ENCODE measurements at places on chromosomes 2 and 18. TPM values are rescaled to one million over a fixed set of nuclear protein-coding genes. Genes with fewer than 3 reads are reported as not detected.
A peak's percentile ranks its signal among the peaks of the same experiment; 100 is the strongest.

GRCh38 chr2:227411320-227411989 lies 23.7 kb upstream of the SCYGR1 start:
- no peak overlapping the region for H3K27ac ChIP-seq
- H3K36me3 ChIP-seq = no peaks in the 10 kb centered on the region
- H3K27me3 ChIP-seq = no peaks in the 10 kb centered on the region
- DNase-seq = no peak

- peaks cover 71% of the 10 kb centered on the region for H3K4me1 ChIP-seq
- no peaks in the 10 kb centered on the region for H3K27me3 ChIP-seq
- H3K36me3 ChIP-seq = no peaks in the 10 kb centered on the region
- peak overlapping the region; percentile 81 for H3K27ac ChIP-seq
- peak overlapping the region; percentile 47 for H3K4me3 ChIP-seq
- DNase-seq = no peak
Measured at GRCh38 chr18:55403421-55403949, 184.5 kb downstream of the TCF4 start.

GRCh38 chr2:200650195-200650594 lies 64.4 kb downstream of the AOX1 start:
- no peaks in the 10 kb centered on the region for H3K27me3 ChIP-seq
- no peak for DNase-seq
- H3K27ac ChIP-seq = no peak overlapping the region
- H3K36me3 ChIP-seq = no peaks in the 10 kb centered on the region
- no peak overlapping the region for H3K4me3 ChIP-seq

DNA sequence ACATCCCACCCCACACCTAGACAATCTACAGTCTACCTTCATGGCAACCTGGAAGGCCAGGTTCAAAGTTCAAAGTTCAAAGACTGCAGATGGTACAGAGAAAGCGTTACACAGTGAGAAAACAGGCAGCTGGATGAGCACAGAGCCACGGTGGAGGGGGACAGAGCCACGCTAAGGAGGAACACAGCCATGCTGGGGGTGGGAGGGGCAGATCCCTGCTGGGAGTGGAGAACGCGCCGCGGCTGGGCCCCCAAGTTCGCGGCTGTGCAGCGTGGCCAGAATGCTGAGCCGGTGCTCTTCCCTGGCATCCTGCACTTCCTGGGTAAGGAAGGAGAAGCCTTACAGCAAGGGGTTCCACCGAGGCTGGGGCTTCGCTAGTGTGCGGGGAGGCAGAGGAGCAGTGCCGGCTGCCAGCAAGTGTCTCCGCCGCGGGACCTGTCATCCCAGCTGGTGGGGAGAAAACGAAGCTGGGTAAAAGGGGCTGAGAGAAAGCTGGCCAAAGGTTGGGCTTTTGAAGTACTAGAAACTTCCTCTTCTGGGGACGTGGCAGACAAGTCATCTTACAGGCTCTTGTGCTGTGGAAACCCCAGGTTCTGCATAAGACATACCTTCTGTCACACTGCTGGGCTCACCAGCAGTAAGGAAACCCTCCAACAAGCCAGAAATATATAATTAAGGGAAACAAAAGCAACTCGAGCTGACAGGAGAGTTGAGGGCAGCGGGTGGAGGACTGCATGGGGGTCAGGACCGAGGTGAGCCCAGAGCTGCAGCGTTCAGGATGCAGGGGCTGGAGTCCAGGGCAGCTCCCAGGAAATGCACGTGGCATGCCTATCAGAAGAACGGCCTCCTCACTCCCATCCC lies 115.5 kb downstream of the HDAC4 start:
- H3K4me3 ChIP-seq = no peak overlapping the region
- H3K36me3 ChIP-seq = no peaks in the 10 kb centered on the region
- peak overlapping the region; percentile 21 for H3K27ac ChIP-seq
- no peak for DNase-seq
- peaks cover 22% of the 10 kb centered on the region for H3K4me1 ChIP-seq

DNA sequence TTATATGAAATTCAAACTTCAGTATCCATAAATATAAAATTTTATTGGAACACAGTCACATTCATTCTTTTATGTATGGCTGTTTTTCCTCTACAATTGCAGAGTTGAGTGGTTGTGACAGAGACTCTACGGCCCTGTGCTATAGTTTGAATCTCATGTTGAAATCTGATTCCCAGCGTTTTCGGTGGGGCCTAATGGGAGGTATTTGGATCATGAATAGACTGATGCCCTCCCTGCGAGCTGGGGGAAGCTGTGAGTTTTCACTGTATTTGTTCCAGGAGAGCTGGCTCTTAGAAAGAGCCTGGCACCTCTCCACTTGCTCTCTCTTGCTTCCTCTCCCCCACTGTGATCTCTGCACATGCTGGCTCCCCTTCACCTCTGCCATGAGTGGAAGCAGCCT lies 1.7 kb downstream of the PFN4 start:
- H3K36me3 ChIP-seq = no peaks in the 10 kb centered on the region
- no peak overlapping the region for H3K4me3 ChIP-seq
- peaks cover 11% of the 10 kb centered on the region for H3K4me1 ChIP-seq
- H3K27ac ChIP-seq = peak overlapping the region; percentile 8
- no peaks in the 10 kb centered on the region for H3K27me3 ChIP-seq

- H3K4me1 ChIP-seq = no peaks in the 10 kb centered on the region
- no peaks in the 10 kb centered on the region for H3K36me3 ChIP-seq
- H3K27ac ChIP-seq = no peak overlapping the region
- no peak overlapping the region for H3K4me3 ChIP-seq
Measured at GRCh38 chr2:212815453-212815852, 276.9 kb upstream of the ERBB4 start.

DNA sequence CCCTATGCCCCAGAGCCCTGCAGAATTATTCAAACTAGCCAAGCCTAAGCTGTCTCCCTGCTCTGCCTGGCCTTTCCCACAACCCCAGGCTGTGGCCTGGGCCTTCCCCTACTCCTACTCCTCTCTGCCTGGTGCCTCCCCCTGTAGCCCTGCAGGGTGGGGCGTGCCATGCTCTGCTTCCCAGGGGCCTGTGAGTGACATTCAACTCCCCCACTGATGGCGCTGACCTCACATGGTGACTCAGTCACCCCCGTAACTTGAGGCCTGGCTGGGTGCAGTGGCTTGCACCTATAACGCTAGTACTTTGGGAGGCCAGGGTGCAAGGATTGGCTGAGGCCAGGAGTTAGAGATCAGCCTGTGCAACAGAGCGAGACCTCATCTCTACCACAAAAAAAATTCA lies 60.6 kb downstream of the KIF1A start:
- H3K36me3 ChIP-seq = peaks cover 66% of the 10 kb centered on the region
- H3K4me3 ChIP-seq = no peak overlapping the region
- no peak overlapping the region for H3K27ac ChIP-seq
- no peaks in the 10 kb centered on the region for H3K4me1 ChIP-seq

- H3K4me1 ChIP-seq = no peaks in the 10 kb centered on the region
Measured at GRCh38 chr2:217445723-217446122, 557.1 kb downstream of the TNS1 start.

Gene MOB4
- 38.0 TPM for total RNA-seq

Gene CHRND
- not detected for total RNA-seq

Data from A673 (cell line).